ENCODE measurements at places on chromosomes 7 and 10. TPM values are rescaled to one million over a fixed set of nuclear protein-coding genes. Genes with fewer than 3 reads are reported as not detected.

Gene IFIT2
- 8.2 TPM for total RNA-seq

Gene INMT
- not detected for total RNA-seq

Gene BMPR1A
- 41.9 TPM for total RNA-seq

Gene STEAP1
- 18.0 TPM for total RNA-seq

Gene C10orf143
- 1.9 TPM for total RNA-seq

Gene AHR
- 45.3 TPM for total RNA-seq

Gene CTTNBP2
- total RNA-seq, result not detected

Gene ZPBP
- not detected for total RNA-seq
